Neural crest cell (in vitro differentiated cells): ENCODE measurements at places on chromosomes 1 and 21. TPM values are rescaled to one million over a fixed set of nuclear protein-coding genes. Genes with fewer than 3 reads are reported as not detected.

OPTC gene
- total RNA-seq: not detected in 2 replicates

CCDC190 gene
- not detected in 2 replicates for total RNA-seq

DNA sequence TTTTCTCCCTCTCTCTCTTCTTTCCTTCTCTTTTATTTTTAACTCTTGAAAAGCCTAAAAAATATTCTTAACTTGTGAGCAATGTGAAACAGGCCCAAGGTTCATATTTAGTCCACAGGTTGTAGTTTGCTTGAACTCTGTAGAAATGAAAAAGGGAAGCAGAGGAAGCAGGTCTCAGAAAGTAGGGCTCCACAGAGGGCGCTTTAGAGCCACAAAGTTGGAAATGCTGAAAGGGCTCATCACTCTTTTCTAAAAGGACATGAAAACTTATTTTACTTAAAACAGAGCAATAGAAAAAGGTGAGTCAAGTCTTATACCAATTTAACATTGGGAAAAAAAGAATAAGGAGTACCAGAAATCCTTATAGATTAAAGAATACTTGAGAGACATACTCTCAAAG, 247.0 kb downstream of the USP25 start:
- no peaks in the 10 kb centered on the region for H3K27me3 ChIP-seq
- H3K36me3 ChIP-seq: no peaks in the 10 kb centered on the region
- DNase-seq: peak; percentile 4
- H3K4me3 ChIP-seq: no peak overlapping the region
- no peak overlapping the region for H3K27ac ChIP-seq

- peaks cover 24% of the 10 kb centered on the region for H3K36me3 ChIP-seq
- peak overlapping the region; percentile 38 for H3K4me3 ChIP-seq
- no peak for DNase-seq
- peaks cover 33% of the 10 kb centered on the region for H3K4me1 ChIP-seq
These were observed 90.3 kb downstream of the WLS start for GRCh38 chr1:68142036-68142435.

- no peaks in the 10 kb centered on the region for H3K27me3 ChIP-seq
- no peak for DNase-seq
- H3K4me1 ChIP-seq: no peaks in the 10 kb centered on the region
These were observed 227.8 kb downstream of the HHAT start for GRCh38 chr1:210556475-210556874.
